ENCODE measurements at places on chromosomes 2 and 18. TPM values are rescaled to one million over a fixed set of nuclear protein-coding genes. Genes with fewer than 3 reads are reported as not detected.

The SLC39A6 gene
- total RNA-seq, result 29.2 TPM

The PDCD1 gene
- total RNA-seq, result 77.6 TPM

The NPPC gene
- not detected for total RNA-seq

The CFAP65 gene
- total RNA-seq, result not detected

The ALLC gene
- total RNA-seq, result not detected

The PAIP2B gene
- 1.3 TPM for total RNA-seq
